ENCODE measurements at places on chromosomes 7 and 10. TPM values are rescaled to one million over a fixed set of nuclear protein-coding genes. Genes with fewer than 3 reads are reported as not detected.

GRCh38 chr7:150964593-150965111 lies 13.5 kb downstream of the KCNH2 start:
- peaks cover 38% of the 10 kb centered on the region for H3K4me1 ChIP-seq
- H3K4me3 ChIP-seq: no peak overlapping the region

- peaks cover 5% of the 10 kb centered on the region for H3K4me1 ChIP-seq
- no peak overlapping the region for H3K27ac ChIP-seq
- no peaks in the 10 kb centered on the region for H3K27me3 ChIP-seq
- no peak for DNase-seq
- H3K36me3 ChIP-seq: no peaks in the 10 kb centered on the region
- no peak overlapping the region for H3K4me3 ChIP-seq
Measured at GRCh38 chr7:127731431-127732080, 79.6 kb downstream of the SND1 start.

DNA sequence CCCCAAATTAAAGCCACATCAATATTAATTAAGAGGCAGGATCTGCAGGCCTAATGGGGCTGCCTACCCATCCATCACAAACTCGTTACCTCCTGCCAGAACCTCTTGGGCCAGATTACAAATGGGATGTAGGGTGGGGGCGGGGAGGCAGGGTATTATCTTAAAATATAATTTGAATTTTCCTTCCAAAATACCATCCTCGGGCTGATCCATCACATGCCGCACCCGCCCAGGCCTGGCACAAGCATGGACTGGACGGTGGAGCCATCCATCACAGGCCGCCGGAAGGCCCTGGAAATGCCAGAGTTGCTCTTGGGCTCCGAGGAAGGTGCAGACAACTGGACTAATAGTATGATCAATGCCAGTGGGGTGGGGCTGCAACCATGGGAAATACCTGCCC lies 212.8 kb downstream of the GRID1 start:
- H3K27me3 ChIP-seq: no peaks in the 10 kb centered on the region
- H3K27ac ChIP-seq: no peak overlapping the region
- H3K4me3 ChIP-seq: no peak overlapping the region
- H3K4me1 ChIP-seq: no peaks in the 10 kb centered on the region

DNA sequence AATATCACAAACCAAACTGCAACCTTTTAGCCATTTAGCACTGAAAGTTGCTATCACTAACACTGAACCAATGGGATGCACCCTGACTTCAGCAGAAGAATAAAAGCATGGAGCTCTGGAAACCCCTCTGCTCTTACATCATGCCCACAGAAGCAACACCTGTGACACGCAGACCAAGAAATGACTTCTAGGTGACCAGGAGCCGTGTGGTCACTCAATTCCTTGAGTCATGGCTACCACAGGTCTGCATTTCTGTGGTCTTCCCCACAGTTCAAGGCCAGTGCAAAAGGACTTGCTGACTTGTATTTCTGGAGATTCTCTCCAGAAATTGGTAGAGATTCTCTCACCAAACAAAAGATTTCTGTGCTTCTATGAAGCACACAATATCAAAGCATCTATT lies 38.3 kb downstream of the NRCAM start:
- no peak overlapping the region for H3K4me3 ChIP-seq
- H3K27me3 ChIP-seq: no peaks in the 10 kb centered on the region
- no peak for DNase-seq
- H3K36me3 ChIP-seq: no peaks in the 10 kb centered on the region

GRCh38 chr10:61669849-61670248 lies 7.1 kb downstream of the CABCOCO1 start:
- no peak for DNase-seq
- no peak overlapping the region for H3K4me3 ChIP-seq
- no peaks in the 10 kb centered on the region for H3K4me1 ChIP-seq
- no peaks in the 10 kb centered on the region for H3K27me3 ChIP-seq

GRCh38 chr10:3481496-3481895 lies 303.5 kb downstream of the KLF6 start:
- H3K27ac ChIP-seq: no peak overlapping the region
- no peak for DNase-seq
- peaks cover 29% of the 10 kb centered on the region for H3K4me1 ChIP-seq

DNA sequence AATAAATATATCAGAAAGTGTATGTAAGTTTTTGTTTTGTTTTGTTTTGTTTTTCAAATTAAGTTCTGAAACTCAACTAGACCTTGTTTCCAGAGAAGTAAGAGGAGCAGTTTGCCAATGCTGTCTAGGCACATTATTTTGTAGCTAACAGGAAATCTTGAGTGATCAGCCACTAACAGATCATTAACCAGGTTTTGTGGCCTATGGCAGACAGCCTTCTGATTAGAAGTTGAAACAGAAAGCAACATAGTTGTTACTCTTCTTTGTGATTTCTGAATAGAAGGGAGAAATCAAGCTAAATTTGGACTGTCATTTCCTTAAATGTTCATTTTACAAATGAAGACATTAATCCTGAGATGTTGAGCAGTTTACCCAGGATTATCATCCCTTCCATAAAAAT lies 142.6 kb downstream of the PLXDC2 start:
- H3K27ac ChIP-seq: peak overlapping the region; percentile 36
- peaks cover 7% of the 10 kb centered on the region for H3K4me1 ChIP-seq
- no peaks in the 10 kb centered on the region for H3K36me3 ChIP-seq
- H3K4me3 ChIP-seq: no peak overlapping the region

GRCh38 chr7:39845006-39845405 lies 105.0 kb upstream of the CDK13 start:
- no peak overlapping the region for H3K27ac ChIP-seq
- H3K27me3 ChIP-seq: no peaks in the 10 kb centered on the region
- H3K36me3 ChIP-seq: no peaks in the 10 kb centered on the region
- H3K4me3 ChIP-seq: no peak overlapping the region

DNA sequence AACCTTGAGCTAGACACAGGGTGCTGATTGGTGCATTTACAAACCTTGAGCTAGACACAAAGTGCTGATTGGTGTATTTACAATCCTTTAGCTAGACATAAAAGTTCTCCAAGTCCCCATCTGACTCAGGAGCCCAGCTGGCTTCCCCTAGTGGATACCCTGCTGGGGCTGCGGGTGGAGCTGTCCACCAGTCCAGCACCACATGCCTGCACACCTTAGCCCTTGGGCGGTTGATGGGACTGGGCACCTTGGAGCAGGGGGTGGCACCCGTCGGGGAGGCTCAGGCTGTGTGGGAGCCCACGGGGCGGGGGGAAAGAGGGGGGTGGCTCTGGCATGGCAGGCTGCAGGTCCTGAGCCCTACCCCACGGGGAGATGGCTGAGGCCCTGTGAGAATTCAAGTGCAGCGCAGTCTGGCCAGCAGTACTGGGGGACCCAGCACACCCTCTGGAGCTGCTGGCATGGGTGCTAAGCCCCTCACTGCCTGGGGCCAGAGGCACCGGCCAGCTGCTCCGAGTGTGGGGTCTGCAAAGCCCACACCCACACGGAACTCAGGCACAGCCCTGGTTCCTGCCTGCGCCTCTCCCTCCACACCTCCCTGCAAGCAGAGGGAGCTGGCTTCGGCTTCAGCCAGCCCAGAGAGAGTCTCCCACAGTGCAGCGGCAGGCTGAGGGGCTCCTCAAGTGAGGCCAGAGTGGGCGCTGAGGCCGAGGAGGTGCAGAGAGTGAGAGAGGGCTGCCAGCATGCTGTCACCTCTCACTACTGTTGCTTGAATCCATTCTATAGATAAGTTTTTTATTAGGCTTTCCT lies 369.8 kb upstream of the SMIM30 start:
- H3K27me3 ChIP-seq: no peaks in the 10 kb centered on the region
- H3K4me3 ChIP-seq: no peak overlapping the region
- H3K27ac ChIP-seq: no peak overlapping the region
- peak; percentile 48 for DNase-seq
- peaks cover 3% of the 10 kb centered on the region for H3K36me3 ChIP-seq
- no peaks in the 10 kb centered on the region for H3K4me1 ChIP-seq

DNA sequence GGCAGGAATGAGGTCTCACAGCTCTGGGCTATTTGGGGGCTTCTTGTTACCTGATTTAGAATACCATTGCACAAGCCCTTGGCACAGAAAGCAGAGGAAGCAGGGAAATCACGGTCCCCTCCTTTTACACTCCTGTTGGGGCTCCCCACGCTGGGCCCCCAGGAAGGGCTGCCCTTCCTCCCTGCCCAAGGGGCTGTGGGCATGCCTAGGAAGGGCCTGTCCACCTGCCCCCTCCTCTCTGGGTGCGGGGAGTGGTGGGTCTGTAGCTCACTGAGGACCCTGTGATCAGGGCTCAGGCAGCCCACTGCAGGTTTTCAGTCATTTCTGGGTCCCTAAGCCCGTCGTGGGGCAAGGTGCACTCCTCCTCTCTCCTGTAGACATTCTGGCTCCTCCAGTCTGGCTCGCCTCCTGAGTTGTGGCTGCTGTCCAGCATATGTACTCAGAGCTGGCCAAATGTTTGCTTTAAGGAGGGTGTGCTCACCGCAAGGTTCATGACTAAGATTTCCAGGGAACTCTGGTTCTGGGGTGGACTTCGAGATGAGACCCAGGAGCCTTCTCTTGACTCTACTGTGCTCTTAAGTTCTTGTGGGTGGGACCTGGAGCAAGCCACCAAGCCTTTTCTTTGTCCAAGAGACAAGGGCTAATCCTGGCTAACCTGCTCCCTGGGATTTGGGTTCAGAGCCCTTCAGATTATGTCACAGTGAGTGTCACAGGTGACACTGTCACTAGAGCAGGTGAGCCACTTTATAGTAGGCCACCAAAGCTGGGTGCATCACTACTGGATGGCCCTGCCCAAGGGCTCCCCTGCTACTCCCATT lies 56.0 kb downstream of the TACR2 start:
- H3K27me3 ChIP-seq: no peaks in the 10 kb centered on the region
- H3K27ac ChIP-seq: peak overlapping the region; percentile 45
- H3K4me3 ChIP-seq: no peak overlapping the region
- H3K4me1 ChIP-seq: peaks cover 66% of the 10 kb centered on the region
- peak; percentile 61 for DNase-seq

GRCh38 chr7:750111-750905 lies 23.2 kb upstream of the PRKAR1B start:
- H3K36me3 ChIP-seq: peaks cover 32% of the 10 kb centered on the region
- no peaks in the 10 kb centered on the region for H3K27me3 ChIP-seq
- no peak for DNase-seq

GRCh38 chr7:148893071-148893470 lies 9.0 kb upstream of the EZH2 start:
- no peaks in the 10 kb centered on the region for H3K36me3 ChIP-seq
- H3K27me3 ChIP-seq: no peaks in the 10 kb centered on the region
- DNase-seq: no peak
- H3K4me3 ChIP-seq: no peak overlapping the region

DNA sequence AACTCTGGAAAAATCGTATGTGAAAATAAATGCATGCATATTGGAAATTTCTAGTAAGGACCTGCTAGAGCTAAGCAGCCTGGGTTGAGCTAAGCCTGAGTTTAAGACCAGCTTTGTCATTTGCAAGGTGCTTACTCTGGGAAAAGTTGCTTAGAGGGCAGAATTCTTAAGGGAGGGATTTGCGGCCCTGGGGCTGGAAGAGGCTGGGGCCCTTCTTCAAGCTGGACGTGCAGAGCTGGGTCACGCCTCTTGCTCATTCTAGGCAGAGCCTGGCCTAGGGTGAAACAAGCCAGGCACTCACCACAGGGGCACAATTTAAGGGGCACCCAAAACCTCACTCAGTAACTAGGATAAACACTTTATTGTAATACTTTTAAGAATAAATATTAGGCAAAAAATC lies 137.2 kb downstream of the ARHGAP22 start:
- no peak for DNase-seq
- no peak overlapping the region for H3K27ac ChIP-seq
- no peak overlapping the region for H3K4me3 ChIP-seq
- H3K4me1 ChIP-seq: no peaks in the 10 kb centered on the region

The SPDYE8 gene
- polyA plus RNA-seq: not detected

The KCTD7 gene
- 12.6 TPM for polyA plus RNA-seq

The DCLRE1A gene
- polyA plus RNA-seq: 3.5 TPM

The ECHDC3 gene
- polyA plus RNA-seq: 115 TPM

The AKR1C8 gene
- polyA plus RNA-seq: 0.46 TPM

The CPN1 gene
- polyA plus RNA-seq: not detected

The ABCB4 gene
- 9.4 TPM for polyA plus RNA-seq

The CALHM2 gene
- polyA plus RNA-seq: 9.2 TPM

The C10orf62 gene
- polyA plus RNA-seq: 1.3 TPM

The CAMK1D gene
- 2.0 TPM for polyA plus RNA-seq

All from heart left ventricle (tissue), 16 donors.